Germinal center (tissue), 1 donor: ENCODE measurements at places on chromosomes 2 and 18.

GRCh38 chr2:137050949-137051348 lies 285.6 kb downstream of the THSD7B start:
- DNase-seq, result no peak

DNA sequence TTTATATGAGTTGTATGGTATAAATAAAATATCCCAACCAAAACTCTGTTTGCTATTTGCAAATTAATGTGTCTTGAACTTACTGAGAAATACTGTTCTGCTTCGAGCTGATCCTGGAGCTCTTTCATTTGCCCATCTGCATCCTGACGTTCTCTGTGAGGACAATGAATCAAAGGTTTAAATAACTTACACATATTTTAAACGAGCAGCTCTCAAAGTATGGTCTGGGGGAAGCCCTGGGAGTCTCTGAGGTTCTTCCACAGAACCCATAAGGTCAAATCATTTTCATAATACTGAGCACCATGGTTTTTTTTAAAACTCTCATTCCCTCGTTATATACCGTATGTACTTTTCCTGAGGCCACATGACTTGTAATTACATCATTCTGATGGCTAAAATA lies 46.7 kb downstream of the SLC66A3 start:
- DNase-seq, result no peak

- DNase-seq, result no peak
These were observed 212.5 kb downstream of the ZFP36L2 start for GRCh38 chr2:43013821-43014345.

DNA sequence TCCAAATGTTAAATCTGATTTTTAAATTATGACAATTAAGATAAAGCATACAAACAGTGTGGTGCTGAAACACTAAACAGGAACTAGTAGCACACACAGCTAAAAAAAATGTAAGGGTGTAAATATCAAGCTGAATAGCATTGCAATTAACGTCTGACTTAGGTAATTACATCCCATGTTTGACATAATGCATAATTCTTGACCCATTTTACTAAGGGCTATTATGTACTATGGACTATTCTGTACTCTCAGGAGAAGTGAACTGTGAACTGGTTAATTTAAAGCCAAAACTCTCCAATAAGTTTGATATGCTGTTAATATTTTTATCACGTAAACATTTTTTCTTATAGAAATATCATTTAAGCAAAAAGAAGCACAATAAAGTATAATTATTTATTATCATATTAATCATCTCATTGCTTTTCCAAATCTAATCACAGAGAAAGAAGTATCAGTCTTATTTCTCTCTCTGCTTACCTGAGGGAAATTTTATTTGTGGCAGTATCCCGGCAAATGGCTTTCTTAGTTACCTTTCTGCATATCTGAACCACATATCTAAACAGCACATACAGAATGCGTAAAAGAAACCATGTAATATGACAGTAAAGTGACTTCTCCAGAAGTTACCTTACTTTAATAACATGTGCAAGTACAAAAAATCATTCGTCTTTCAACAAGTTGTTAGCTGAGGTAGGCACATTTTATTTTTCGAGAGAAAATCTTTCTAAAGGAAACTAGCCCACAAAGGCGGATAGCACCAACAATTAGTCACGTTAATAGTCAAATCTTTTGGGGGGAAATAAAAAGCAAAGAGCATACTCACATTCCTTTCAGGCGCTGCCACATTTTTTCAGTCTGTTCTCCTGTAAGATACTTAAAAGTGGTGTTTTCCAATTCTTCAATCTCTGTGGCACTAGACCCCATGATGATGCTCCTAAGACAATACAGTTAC lies 94.9 kb upstream of the PDE1A start:
- DNase-seq, result no peak

GRCh38 chr18:1053331-1054315 lies 149.0 kb downstream of the ADCYAP1 start:
- no peak for DNase-seq

GRCh38 chr18:54873884-54874255 lies 45.6 kb downstream of the RAB27B start:
- no peak for DNase-seq
